Left renal pelvis (tissue), 4 donors: ENCODE measurements at places on chromosomes 12 and 14.
A peak's percentile ranks its signal among the peaks of the same experiment; 100 is the strongest.

GRCh38 chr14:23299211-23299957 is 3.3 kb downstream of the PPP1R3E start:
- no peak for DNase-seq

DNA sequence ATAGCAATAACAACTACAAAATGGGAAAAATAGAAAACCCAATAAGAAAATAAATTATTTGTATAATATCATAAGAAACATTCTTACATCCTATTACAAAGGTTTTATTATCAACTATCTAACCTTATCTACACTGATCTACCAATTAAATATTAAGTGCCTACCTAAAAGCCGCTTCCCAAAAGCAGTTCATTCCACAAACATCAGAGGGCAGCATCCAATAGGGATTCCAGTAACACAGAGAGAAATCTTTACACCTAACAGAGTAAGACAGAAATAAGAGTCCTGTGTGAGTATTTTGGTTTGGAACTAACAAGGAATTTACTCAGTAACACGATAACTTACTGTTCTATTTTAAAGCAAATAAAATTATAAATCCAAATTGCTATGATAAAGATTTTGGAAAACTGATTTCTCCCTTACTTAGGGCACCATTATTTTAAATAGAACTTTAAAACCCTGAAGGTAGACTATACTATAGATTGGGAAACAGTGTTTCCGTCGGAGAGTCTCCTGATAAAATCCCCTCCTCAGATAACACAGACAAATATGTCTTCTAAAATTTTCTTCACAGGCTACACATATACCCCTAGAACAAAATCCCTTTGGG is 15.0 kb downstream of the GXYLT1 start:
- no peak for DNase-seq

DNA sequence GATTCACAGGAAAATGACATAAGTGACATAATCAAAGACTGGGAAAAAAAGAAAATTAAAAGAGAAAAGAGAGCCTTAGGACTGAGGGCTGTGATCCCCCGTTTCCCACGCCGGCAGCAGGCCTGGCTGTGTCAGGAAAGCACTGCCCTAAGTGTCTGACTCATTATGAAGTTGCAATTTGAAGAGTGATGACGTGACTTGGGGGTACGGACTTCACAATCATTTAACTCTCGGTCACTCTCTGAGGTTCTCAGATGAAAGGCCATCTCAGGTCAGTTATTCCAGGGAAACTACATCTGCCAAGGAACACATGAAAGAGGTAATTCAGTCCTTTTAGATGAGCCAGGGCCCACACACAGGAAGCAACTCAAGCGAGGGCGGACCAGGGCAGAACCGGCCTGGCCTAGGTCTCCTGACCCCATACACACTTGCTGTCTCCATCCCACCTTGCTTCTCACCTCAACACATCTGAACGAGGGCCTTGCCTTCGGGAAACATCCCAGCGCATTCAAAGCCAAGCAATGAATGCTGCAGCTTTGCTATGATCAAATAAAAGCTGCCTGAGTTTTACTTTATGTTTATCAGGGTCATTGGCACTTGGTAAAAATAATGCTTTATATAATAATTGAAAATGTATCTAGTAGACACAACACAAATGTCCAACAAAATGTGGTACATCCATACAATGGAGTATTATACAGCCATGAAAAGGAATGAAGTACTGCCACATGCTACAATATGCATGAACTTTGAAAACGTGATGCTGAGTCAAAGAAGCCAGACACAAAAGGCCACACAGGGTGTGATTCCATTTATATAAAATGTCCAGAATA is 2.7 kb downstream of the SSH1 start:
- no peak for DNase-seq

- no peak for DNase-seq
Measured at GRCh38 chr12:3492793-3493042, 1.7 kb downstream of the PRMT8 start.

DNA sequence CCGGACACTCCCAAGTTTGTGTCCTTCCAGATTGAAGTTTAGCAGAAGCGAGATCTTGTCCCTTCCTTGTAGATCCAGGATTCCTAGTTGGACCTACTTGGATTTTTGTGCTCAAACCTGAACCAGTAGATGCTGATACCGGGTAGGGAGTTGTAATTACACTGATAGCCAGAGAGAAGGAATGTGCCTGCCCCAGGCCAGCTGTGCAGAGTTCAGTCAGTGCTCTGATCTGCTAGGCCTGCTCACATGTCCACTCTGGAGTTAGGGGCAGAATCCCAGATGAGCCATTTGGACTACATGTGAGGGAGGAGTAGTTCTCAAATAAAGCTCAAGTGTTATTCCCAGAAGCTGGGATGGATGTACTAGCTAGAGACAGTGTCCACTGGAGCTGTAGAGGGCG is 65.7 kb downstream of the PRKCH start:
- DNase-seq, result no peak

DNA sequence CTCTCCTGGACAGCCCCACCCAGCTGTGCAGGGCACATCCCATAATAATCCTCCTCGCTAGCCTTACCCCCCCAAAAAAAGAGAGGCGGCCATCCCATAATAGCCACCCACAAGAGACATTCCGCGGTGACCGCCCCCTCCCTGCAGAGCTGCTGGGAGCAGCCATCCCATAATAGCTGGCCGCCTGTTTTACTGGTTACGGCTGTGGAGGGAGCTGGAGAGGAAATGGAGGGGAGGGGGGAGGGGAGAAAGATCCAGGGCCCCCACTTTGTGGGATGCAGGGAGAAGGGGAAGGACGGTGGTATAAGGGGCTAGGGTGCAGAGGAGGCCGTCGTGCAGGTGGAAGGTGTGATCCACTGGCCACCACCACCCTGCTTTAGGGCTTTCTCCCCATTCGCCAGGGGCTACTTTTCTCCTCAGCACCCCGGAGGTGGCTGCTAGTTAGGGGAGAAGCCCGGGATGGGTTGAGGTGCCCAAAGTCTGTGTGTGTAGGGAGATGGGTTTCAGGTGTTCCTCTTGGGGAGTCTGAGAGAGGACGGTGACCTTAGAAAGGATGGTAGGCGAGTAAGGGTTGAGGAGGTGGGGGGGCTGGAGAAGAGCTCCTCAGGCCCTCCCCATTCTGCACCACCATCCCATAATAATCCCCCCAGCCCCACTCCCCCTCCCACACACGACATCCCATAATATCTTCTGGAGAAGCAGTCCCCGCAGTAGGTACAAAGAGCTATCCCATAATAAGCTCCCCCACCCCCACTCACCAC is 6.0 kb upstream of the CHD4 start:
- peak; percentile 84 for DNase-seq

- no peak for DNase-seq
Measured at GRCh38 chr14:73700325-73700724, 13.9 kb downstream of the PNMA1 start.
